ENCODE measurements at places on chromosomes 6 and 20.

- DNase-seq, result no peak
Observed at GRCh38 chr20:41314386-41314785, 3.1 kb downstream of the ZHX3 start.

DNA sequence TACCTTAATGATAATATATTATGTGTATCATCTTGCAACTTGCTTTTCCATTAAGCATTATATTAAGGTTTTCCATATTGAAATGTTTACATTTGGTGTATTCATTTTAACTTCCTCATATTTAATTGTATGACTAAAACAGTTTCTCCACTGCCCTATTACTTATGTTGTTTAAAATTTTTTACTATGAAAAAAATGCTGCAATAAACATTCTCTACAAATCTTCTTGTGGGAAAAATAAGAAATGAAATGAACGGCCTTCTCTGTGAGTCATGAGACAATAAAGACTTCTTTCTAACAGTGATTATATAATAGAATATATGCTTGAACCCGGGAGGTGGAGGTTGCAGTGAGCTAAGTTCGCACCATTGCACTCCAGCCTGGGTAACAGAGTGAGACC, 25.5 kb downstream of the FASTKD5 start:
- DNase-seq, result no peak

- DNase-seq, result no peak
Observed at GRCh38 chr6:157269261-157269794, 54.0 kb downstream of the TMEM242 start.

DNA sequence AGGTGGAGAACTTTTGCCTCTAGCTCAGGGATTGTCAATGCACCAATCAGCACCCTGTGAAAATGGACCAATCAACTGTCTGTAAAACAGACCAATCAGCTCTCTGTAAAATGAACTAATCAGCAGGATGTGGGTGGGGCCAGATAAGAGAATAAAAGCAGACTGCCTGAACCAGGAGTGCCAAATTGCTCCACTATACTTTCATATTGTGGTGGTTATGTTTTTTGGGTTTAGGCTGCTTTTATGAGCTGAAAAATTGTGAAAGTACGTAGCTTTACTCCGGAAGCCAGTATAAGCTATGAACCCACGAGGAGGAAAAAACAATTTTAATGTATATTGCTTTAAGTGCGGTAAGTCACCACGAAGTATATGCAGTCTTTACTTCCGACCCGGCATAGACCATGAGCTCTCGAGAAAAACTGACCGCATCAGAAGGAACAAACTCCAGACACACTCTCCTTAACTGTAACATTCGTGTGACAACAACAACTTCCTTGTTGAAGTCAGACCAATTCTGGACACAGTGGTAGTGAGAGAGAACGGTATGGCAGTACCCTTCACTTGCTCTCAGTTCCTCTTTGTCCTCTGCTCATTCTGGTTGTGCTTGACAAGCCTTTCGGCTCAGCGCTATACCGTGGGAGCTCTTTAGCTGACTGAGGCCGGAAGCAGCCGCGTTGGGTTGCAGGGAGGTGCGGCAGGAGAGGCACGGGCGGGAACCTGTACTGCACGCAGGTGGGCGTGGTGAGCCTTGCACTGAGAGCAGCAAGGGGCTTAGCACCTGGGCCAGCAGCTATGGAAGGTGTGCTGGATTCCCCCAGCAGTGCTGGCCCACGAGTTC, 81.9 kb upstream of the E2F3 start:
- DNase-seq, result peak; percentile 77

DNA sequence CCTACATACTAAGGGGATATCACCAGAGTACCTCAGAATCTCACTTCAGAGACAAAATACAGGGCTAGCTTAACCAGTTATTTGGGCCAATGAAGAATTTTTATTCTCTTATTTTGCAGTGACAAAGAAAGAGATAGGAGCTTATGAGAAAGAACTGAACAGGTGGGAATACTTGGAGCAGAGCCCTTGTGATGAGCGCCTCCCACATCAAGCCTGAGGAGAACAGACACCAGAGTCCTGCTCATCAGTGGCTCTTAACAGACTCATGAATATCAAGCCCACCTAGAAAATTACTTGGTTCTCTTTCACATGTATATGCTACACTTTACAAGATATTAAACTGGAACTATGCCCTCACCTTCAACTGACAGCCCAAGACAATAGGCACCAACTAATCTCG, 99.0 kb downstream of the FAXC start:
- no peak for DNase-seq

DNA sequence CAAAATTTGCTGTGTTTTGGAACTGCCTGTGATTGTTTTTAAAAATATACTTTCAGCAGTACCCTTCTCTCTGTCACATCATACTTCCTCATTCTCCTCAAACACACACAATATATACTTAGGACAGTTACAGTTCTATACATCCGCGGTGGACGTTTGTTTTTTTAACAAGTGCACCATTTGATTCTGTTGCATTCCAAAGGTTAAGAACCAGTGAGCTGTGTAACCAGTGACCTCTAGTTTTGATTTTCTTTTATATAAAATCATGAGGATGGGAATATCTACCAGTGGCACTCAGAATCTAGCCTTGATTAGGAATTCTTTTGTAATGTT, 152.8 kb downstream of the CARMIL1 start:
- no peak for DNase-seq

DNA sequence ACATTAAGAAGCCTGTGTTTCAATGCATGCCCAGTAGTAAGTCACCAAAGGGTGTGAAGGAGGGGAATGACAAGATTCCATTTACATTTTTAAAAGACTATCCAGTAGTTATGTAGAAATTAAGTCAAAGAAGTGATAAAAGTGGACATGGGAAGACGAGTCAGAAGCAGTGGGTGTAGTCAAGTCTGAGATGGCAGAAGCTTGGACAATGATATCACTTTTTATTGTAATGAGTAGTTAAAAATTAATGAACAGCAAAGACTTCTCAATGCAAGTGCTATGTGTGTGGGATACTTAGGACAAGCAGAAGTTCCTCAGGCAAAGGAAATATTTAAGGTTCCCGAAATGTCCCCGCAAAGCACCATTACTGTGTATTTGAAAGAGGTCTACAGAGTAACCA, 156.0 kb downstream of the DST start:
- DNase-seq, result no peak

DNA sequence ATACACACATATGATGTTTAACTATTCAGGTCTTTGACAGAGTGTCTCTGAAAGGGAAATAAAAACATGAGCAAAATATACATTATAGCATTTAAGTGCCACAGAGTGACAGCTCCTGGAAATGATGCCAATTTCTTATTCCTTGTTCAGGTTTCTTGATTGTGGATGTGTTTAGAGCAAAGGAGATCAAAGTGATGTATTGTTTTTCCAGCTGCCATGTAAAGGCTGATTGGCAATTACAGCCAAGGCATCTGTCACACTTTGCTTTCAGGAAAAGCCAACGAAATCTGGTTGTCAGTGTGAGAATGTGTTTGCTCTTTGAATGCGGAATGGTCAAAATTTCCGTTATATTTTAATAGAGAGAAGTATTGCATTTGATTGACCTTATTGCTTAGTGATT, 347.8 kb upstream of the FLRT3 start:
- no peak for DNase-seq

DNA sequence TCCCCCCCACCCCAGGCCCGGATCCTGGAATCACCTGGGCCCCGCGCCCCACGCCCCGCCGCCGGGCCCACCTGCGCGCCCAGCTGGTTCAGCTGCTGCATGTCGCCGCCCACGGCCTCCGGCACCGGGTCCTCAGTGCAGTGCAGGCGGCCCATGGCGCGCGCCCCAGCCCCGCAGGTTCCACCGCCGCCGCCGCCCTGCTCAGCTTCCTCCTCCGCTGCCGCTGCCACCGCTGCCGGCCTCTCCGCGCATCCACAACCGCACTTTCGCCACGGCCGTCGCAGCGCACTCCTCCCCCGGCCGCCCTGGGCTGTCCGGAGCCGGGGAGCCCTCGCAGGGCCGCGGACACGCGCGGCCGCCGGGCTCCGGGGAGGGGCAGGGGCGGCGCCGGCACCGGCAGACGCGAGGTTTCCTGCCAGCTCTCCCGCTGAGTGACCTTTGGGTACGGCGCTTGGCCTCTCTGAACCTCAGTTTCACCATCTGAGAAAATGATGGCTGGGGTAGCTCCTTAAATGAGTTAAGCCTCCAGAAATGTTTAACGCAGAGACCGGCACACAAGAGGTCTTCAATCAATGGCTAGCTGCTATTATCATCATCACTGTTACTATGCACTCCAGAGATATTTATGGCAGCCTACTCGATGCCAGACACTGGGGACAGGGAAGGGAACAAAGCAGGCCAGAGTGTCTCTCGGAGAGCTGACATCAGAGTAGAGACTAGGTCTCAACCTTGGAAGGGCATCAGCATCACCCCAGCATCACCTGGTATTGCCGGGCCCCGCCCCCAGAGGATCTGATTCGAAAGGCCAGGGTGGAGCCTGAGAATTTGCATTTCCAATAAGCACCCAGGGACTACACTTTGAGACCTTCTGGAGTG, at the start of gene COMMD7:
TSS of gene COMMD7 (minus strand) at position 231 of the 876 bp plus-strand sequence. CDS start at position 155, 76 bp downstream.
- peak; percentile 66 for DNase-seq

DNA sequence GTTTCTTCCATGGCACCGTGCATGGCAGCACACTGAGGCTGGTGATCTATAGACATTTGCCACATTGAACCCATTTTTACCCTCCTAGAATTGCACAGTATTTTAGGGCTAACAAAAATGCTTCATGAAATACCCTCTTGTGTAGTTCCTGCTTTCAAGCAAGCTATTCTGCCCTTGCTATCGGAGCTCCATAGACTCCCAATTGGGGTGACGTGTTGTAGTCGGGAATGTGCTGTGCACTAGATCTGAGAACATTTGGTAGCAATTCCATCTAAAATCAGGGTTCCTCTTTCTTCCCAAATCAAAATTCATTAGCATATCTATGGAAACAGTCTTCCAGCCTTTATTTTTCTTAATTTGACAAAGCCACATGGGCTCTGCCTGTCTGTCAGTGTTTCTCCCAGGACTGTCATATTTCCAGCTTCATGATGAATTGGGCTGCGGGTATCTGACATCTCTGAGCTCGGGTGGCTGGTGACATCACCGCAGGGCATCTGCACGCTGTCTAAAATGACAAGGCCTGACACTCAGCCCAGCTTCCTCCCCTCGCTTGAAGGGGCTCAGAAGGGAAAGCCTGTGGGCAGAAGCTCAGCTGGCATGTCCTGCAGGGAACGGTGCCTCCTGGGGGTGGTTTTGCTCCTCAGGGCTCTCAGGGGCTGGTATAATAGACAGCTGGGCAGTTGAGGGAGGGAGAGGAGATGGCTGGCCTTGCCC, 406.4 kb downstream of the QKI start:
- no peak for DNase-seq

GRCh38 chr6:162934844-162935243, 207.1 kb downstream of the PACRG start:
- DNase-seq, result no peak

- DNase-seq, result no peak
Observed at GRCh38 chr6:151441390-151442166, 10.3 kb downstream of the RMND1 start.

DNA sequence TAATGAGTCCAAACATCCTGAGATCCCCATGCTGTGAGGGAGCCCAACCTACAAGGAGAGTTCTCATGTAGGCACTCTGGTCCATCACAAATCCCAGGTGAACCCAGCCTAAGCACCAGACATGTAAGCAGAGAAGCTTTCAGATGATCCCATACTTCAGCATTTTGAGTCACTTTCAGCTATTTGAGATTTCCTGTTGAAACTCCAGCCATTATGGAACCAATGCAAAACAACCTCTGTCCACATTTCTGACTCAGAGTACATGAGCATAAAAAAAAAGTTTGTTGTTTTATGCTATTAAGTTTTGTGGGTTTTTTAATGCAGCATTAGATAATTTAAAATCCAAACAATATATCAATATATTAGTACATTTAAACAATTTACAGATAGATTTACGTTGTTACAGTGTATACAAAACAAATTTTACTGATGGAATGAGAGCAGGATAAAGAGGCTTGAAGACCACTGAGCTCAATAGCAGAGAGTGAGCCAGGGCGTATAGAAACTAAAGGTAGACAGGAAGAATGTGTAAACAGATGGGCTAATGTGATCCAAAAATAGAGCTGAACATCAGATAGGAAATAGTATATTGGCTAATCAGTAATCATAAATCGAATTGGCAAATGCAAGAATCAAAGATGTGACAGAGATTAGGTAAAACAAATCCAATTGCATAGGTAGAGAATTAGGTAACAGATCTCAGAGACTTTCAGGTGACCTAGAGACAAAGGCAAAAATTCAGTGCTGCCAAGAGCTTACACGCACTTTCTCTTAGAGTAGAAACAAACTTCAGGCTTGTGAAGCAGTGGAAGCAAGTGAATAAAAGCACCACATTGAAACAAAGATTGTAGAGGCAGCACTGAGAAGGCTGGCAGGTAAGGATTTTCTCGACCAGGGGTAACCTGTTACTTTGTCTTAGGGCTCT, 36.2 kb upstream of the PLCB1 start:
- no peak for DNase-seq

GRCh38 chr6:84651583-84651982, 112.8 kb downstream of the TBX18 start:
- no peak for DNase-seq

GRCh38 chr20:24981790-24982189, 10.8 kb downstream of the APMAP start:
- DNase-seq, result peak; percentile 2

DNA sequence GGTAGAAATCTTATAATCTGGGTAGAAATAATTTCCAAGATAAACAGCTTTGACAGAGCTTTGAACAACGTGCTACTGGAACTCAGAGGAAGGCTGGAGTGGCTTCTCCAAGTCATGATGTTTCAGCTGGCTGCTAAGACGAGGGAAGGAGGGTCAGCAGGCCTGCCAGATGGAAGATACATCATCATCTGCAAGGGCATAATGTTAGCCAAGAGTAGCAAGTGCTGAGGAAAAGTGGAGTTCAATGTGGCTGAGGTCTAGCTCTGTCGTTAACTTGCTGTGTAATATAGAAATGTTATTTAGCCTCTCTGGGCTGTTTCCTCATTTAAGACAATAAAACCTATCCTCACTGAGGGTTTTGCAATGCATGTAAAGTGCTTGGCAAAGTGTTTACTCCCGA, 35.1 kb downstream of the RGS17 start:
- no peak for DNase-seq

- DNase-seq, result no peak
Observed at GRCh38 chr6:42230345-42231321, 13.0 kb upstream of the MRPS10 start.

DNA sequence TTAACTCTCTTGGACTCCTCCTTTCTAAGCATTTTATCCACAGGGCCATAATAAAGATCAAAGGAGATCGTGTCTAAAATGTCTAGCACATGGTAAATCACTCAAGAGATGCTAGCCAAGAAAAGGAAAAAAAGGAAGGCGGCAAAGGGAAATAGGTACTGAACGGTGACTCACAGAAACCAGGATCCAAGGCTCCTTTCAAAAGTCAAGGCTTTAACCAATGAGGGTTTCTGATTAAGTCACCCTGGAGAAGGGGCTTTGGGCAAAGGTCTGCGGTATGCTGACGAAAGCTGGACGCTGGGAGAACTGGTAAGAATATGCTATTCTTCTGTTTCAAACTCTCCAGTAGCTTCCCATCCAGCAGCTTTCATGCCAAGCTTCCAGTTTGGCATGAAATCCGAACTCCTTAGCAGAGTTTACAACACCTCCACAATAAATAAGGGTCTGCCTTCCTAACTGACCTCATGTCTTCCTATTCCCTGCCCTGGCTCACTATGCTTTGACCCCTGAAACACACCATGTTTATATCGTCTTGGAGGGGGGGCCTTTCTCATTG, 1.0 kb downstream of the TOMM34 start:
- no peak for DNase-seq

Measured in DND-41 (cell line).